Kidney tubule cell (primary cell): ENCODE measurements at places on chromosomes 2 and 18.

GRCh38 chr2:234649951-234650350 lies 153.1 kb upstream of the ARL4C start:
- DNase-seq, result no peak

- no peak for DNase-seq
These were observed 2.0 kb upstream of the GAD1 start for GRCh38 chr2:170814533-170815230.

DNA sequence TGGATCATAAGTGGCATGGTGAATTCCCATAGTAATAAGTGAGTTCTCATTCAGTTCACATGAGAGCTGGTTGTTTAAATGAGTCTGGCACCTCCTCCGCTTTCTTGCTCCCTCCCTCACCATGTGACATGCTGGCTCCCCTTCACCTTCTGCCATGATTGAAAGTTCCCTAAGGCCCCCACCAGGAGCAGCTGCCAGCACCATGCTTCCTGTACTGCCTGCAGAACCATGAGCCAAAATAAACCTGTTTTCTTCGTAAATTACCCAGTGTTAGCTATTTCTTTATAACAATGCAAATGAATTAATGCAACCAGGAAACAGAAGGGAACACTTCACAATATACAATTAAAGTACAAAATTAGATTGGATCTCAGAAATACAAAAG lies 257.0 kb downstream of the MREG start:
- DNase-seq, result no peak

DNA sequence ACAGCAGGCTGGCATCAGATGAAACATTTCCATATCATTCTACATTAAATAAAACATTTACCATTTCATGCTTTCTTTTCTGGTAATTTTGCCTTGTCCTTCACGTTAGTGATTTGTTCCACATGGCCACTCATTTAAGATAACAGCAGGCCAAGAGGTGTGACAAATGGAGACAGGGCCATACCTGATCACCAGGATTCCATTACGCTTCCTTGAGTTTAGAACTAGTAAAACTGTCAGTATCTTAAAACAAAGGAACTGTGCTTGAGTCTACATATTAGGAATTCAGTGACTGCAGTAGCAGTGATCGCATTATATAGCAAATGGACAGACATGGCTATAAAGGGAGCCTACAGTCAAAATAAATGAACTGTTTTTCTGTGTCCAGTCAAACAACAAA lies 155.1 kb upstream of the FSHR start:
- peak; percentile 4 for DNase-seq

- DNase-seq, result peak; percentile 97
These were observed 46.1 kb upstream of the PTMA start for GRCh38 chr2:231662028-231662810.

- no peak for DNase-seq
These were observed 133.0 kb downstream of the PRPF40A start for GRCh38 chr2:152584301-152584700.

GRCh38 chr18:2920027-2920426 lies 73.2 kb downstream of the EMILIN2 start:
- no peak for DNase-seq

GRCh38 chr2:111957872-111958354 lies 59.5 kb downstream of the MERTK start:
- no peak for DNase-seq

GRCh38 chr2:102704531-102704930 lies 57.3 kb upstream of the TMEM182 start:
- DNase-seq, result no peak

DNA sequence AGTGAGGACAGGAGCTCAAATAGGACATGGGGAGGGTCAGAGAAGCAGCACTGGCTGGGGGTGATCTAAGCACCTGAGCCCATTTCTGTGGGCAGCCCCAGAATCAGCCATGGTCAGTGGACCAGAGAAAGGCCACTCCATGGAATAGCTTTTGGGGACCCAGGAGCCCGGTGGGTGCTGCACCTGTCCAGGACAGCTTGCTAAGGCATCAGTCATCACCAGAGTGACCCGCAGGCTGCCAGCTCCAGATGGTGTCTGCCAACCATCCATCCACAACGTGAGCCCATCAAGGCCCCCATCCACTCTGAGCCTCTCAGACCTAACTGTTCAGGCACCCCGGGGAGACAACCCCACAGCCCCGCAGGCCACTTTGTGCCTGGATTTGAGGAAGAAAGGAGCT lies 23.6 kb upstream of the COL6A3 start:
- no peak for DNase-seq
